ENCODE measurements at places on chromosomes 2 and 18. TPM values are rescaled to one million over a fixed set of nuclear protein-coding genes. Genes with fewer than 3 reads are reported as not detected.

The SLC16A14 gene
- polyA plus RNA-seq, result 37.5 TPM

The VWA3B gene
- 0.04 TPM for polyA plus RNA-seq

The RUFY4 gene
- polyA plus RNA-seq, result not detected

The FAM124B gene
- 2.8 TPM for polyA plus RNA-seq

The DHRS9 gene
- not detected for polyA plus RNA-seq

The CCDC142 gene
- polyA plus RNA-seq, result 1.6 TPM

The RBM43 gene
- polyA plus RNA-seq, result 3.4 TPM

The CDH20 gene
- polyA plus RNA-seq, result 1.2 TPM

The LOXHD1 gene
- not detected for polyA plus RNA-seq

The MALL gene
- not detected for polyA plus RNA-seq

The MLPH gene
- not detected for polyA plus RNA-seq

The PTPN2 gene
- 419 TPM for polyA plus RNA-seq

The PLCL1 gene
- 2.5 TPM for polyA plus RNA-seq

The UGT1A3 gene
- not detected for polyA plus RNA-seq

The CD28 gene
- polyA plus RNA-seq, result not detected

The ROCK1 gene
- 11.2 TPM for polyA plus RNA-seq

The UGT1A8 gene
- polyA plus RNA-seq, result not detected

The GKN1 gene
- 2.8 TPM for polyA plus RNA-seq

The ABCG8 gene
- polyA plus RNA-seq, result not detected

The AFF3 gene
- polyA plus RNA-seq, result 6.4 TPM

The ADAM23 gene
- polyA plus RNA-seq, result 74.9 TPM

The TMEM37 gene
- not detected for polyA plus RNA-seq

The LRATD1 gene
- 1.2 TPM for polyA plus RNA-seq

The PARD3B gene
- 2.1 TPM for polyA plus RNA-seq

Measured in Purkinje cell (primary cell).